Karpas-422 (cell line): ENCODE measurements at places on chromosomes 1 and 21.

- DNase-seq, result peak; percentile 28
Observed at GRCh38 chr1:54502342-54502741, 45.7 kb upstream of the ACOT11 start.

- peak; percentile 78 for DNase-seq
Observed at GRCh38 chr1:108962681-108963051, 618 bp downstream of the CLCC1 start.

GRCh38 chr1:11930571-11931445 lies 3.7 kb upstream of the PLOD1 start:
- no peak for DNase-seq

- DNase-seq, result no peak
Observed at GRCh38 chr1:167169642-167170041, 51.0 kb upstream of the POU2F1 start.

DNA sequence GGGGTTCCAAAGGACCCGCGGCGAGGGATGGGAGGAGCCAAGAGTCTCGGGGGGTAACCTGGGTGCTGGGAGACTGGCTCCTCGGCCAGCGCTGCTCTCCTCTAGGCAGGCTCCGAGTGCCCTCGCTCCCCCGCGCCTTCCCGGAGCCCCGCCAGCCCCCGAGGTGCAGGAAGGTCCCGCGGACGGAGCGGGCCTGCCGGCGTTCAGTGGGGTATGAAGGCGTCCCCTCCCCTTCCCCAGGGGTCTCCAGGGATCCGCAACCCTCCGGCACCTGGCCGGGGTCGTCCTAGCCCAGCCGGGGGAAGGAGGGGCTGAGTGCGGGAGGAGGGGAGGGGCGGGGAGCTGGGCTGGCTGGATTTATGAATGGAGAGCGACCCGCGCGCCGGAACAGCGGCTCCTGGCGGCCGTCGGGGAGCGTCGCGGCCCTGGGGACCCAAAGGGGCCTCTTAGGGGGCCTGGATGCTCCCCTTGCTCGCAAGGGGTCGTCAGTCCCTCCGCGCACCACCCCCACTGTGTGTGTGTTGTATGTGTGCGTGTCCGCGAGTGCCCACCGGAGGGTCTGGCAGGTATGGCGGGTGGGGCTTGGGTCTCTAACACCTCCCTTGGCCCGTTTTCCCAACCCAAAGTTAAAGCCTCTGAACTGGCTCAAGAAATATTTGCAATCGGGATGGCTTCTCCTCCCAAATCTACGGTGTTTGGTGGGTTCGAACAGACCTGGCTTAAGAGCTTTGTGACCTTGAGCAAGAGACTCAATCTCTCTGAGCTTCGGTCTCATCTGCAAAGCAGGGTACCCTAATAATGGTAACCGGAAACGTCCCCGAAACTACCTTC lies 642 bp downstream of the HCRTR1 start:
- DNase-seq, result peak; percentile 77

DNA sequence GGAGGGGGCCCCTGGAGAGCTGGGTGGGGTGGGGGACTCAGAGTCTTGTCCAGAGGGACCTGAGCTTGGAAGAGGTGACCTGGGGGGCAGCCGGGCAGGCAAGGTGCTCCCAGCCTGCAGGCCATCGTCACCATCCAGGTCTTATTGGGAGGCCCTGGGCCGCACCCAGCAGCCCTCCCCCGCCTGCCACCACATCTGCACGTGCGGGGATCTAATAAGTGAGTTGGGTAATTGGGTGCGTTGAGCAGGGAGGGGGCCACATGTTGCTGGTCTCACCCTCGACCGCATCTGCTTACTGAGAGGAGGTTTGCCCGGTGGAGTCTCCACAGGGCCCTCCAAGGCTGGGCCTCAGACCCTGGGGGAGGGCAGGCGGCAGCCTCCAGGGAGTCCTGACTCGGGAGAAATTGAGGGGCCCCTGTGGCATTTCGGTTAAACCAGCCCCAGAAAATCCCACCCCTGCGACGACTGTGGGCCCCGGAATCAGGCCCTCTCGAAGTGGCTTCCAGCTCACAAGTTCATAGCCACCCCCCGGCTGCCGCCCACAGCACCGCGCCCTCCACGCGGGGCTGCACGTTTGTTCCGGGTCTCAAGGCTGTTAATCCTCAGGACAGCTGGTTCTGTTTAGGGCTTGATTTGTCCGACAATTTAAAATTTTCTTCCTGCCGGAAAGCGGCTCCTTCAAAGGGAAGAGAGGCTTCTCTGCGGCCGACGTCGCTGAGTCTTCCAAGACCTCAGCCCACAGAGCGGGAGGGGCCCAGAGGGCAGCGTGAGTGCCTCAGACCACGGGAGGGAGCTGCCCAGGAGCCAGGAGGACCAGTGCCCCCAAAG lies 14.7 kb upstream of the COL6A2 start:
- no peak for DNase-seq
